ENCODE measurements at places on chromosomes 1 and 21. TPM values are rescaled to one million over a fixed set of nuclear protein-coding genes. Genes with fewer than 3 reads are reported as not detected.

The RGS16 gene
- total RNA-seq: 10.2 TPM

The RUNX1 gene
- total RNA-seq: 2.2 TPM

The SF3B4 gene
- total RNA-seq: 84.7 TPM

The OR2AK2 gene
- not detected for total RNA-seq

The TESK2 gene
- total RNA-seq: 13.1 TPM

The SELENOF gene
- 156 TPM for total RNA-seq

The RHBDL2 gene
- total RNA-seq: 0.26 TPM

The ELAVL4 gene
- 0.50 TPM for total RNA-seq

The FCAMR gene
- total RNA-seq: not detected

The RBM8A gene
- 215 TPM for total RNA-seq

The UMODL1 gene
- not detected for total RNA-seq

The HAO2 gene
- 0.53 TPM for total RNA-seq

The UBXN11 gene
- 14.1 TPM for total RNA-seq

The IGFN1 gene
- total RNA-seq: 0.11 TPM

The HCRTR1 gene
- total RNA-seq: 0.13 TPM

The CD1B gene
- not detected for total RNA-seq

The SYPL2 gene
- 3.7 TPM for total RNA-seq

The PDC gene
- total RNA-seq: not detected

The ANXA9 gene
- 1.6 TPM for total RNA-seq

The ESPN gene
- total RNA-seq: 46.1 TPM

The NBPF9 gene
- total RNA-seq: 2.5 TPM

The LCE6A gene
- total RNA-seq: not detected

The CDK18 gene
- total RNA-seq: 71.9 TPM

The LCE1D gene
- not detected for total RNA-seq

The EFNA3 gene
- 12.5 TPM for total RNA-seq

The CRB1 gene
- 0.11 TPM for total RNA-seq

The SYCP1 gene
- 0.34 TPM for total RNA-seq

The SH2D2A gene
- 6.9 TPM for total RNA-seq

The AJAP1 gene
- total RNA-seq: 1.5 TPM

The MLLT11 gene
- total RNA-seq: 12.7 TPM

The IFNLR1 gene
- total RNA-seq: 7.7 TPM

The ETV3L gene
- total RNA-seq: 0.25 TPM

The LRRC41 gene
- 44.8 TPM for total RNA-seq
